ENCODE measurements at places on chromosomes 4 and X.

- DNase-seq, result no peak
Observed at GRCh38 chr4:119477412-119478053, 151.1 kb downstream of the PDE5A start.

DNA sequence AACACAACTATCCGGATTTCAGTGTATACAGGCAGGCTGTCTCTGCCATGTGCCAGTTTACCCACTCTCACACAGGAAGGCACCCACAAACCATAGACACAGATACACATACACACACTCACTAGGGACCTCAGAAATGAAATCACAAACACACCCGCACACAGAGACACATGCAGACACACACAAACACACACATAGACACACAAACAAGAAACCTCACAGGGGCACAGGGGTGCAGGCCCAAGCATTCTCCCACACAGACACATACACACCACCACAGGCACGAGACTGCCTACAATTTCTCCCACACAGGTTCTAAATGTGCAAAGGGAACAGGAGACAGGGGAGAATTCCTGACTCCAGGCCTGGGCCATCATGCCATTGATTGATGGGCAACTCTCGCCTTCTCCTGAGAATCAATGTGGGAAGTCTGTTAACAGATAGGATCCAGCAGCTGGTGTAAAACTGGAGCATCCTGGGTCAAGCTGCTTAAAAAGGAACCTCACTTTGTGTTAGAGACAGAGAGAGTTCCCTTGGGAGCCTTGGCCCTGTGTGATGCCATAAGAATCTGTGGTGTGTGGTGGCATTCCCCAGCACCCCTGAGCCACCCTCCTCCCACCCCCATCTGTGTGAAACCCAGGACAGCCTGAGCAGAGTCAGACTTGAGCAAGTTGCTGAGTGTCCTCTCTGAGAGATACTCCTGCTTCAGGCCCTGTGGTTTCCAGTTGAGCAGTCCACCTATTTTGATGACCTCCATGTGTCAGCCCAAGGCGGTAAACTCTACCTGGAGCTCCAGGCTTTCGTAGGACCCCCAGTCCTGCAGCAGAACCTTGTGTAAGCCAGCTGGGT lies 33.9 kb downstream of the NBDY start:
- no peak for DNase-seq

- no peak for DNase-seq
Observed at GRCh38 chr4:36551697-36552214, 270.3 kb downstream of the DTHD1 start.

- DNase-seq, result peak; percentile 4
Observed at GRCh38 chrX:149962859-149963757, 24.8 kb upstream of the EOLA2 start.

GRCh38 chrX:123236859-123237258 lies 52.8 kb downstream of the GRIA3 start:
- no peak for DNase-seq

DNA sequence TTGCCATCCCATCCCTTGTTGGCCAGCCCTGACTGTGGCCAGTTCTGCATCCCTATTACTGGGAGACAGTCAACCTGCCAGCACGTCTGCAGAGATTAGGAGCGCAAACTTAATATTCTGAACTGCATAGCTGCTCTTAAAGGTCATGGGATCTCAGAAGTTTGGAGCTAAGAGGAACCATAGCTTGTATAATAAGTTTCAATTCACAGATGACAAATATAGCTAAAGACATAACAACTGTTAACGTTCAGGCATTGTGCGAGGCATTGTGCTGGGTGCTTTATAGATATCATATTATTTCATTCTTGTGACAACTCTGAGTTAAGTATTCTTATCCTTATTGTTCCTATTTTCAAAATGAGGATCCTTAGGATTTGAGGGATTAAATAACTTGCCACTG lies 3.7 kb downstream of the SCARB2 start:
- DNase-seq, result no peak

- DNase-seq, result no peak
Observed at GRCh38 chr4:108779958-108780357, 17.1 kb upstream of the ETNPPL start.

- DNase-seq, result peak; percentile 60
Observed at GRCh38 chr4:1855333-1856070, 454 bp downstream of the LETM1 start.

GRCh38 chr4:166312166-166312565 lies 439.1 kb downstream of the TLL1 start:
- no peak for DNase-seq

DNA sequence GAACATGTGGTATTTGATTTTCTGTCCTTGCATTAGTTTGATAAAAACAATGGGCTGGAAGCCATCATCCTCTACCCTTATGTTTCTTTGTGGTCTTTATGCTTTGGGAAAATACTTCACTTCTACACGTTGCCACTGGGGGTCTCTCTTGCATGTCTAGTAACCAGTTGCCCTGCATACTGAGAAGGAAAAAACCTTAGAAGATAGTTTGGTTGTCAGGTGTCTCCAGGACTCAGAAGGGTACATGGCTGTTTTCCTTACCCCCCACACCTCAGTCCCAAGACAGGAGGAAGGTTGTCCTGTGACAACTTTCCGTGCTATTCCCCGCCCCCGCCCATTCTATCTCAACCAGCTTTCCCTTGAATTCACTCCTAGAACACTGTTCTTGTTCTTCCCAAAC lies 62.1 kb upstream of the LANCL3 start:
- DNase-seq, result peak; percentile 2

GRCh38 chr4:135739354-135739753 lies 1537.8 kb upstream of the PABPC4L start:
- no peak for DNase-seq

- no peak for DNase-seq
Observed at GRCh38 chrX:54090880-54091279, 46.6 kb upstream of the PHF8 start.

- no peak for DNase-seq
Observed at GRCh38 chr4:124427095-124427767, 285.3 kb downstream of the ANKRD50 start.

DNA sequence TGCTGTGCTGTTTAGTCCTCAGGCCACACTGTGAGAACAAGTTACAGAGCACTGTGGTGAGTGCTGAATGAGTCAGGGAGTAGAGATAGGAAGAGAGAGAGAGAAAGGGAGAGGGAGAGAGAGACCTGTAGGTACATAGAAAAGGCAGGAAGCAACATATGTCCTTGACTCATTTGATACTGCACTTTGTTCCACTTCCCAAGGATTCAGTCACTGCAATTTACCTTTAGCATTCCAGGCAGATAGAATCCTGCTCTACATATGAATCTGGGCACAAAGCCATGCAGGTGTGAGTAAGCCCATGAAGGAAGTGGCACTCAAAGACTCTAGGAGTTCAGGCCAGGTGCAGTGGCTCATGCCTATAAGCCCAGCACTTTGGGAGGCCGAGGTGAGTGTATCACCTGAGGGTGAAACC lies 1.0 kb upstream of the DAPP1 start:
- peak; percentile 7 for DNase-seq

GRCh38 chr4:146959692-146960091 lies 14.0 kb upstream of the TTC29 start:
- no peak for DNase-seq

DNA sequence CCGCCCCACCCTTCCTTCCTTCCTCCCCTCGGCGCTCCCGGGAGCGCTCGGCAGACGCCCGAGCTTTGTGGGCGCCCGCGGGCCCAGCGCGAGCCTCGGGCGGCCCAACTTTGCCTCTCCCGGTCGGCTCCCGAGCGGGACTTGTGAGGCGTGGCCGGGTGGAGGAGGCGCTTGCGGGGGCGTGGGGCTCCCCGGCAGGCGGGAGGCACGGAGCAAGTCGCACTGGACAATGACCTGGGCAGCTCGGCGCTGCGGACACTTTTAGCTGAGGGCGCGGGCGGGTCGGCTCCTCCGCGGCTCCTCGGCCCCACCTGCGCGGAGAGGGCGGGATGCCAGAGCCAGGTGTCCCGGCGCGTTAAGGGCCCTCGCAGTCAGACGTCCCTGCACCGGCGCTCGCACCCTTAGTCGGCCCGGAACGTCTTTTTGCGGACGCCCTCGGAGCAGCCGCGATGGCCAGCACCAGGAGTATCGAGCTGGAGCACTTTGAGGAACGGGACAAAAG lies 385 bp downstream of the DCLK2 start:
- no peak for DNase-seq

DNA sequence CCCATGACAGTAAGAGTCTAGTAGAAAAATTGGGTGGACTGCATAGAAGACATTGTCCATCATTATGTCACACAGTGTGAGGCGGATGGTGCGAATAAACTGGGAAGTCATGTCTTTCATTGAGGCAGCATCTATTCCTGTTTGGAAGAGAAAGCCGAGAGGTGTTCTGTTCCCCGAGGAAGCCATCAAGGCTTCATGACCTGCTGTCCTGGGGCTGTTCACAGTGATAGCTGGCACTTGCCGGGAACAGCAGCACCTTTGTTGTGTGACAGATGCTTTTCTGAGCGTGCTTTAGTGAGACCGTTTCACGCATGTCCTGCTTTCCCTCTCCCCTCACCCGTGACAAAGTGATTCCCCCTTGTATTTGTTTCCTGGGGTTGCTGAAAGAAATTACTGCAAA lies 20.3 kb downstream of the RGS12 start:
- DNase-seq, result no peak

GRCh38 chr4:42488554-42488953 lies 91.3 kb downstream of the SHISA3 start:
- DNase-seq, result no peak

DNA sequence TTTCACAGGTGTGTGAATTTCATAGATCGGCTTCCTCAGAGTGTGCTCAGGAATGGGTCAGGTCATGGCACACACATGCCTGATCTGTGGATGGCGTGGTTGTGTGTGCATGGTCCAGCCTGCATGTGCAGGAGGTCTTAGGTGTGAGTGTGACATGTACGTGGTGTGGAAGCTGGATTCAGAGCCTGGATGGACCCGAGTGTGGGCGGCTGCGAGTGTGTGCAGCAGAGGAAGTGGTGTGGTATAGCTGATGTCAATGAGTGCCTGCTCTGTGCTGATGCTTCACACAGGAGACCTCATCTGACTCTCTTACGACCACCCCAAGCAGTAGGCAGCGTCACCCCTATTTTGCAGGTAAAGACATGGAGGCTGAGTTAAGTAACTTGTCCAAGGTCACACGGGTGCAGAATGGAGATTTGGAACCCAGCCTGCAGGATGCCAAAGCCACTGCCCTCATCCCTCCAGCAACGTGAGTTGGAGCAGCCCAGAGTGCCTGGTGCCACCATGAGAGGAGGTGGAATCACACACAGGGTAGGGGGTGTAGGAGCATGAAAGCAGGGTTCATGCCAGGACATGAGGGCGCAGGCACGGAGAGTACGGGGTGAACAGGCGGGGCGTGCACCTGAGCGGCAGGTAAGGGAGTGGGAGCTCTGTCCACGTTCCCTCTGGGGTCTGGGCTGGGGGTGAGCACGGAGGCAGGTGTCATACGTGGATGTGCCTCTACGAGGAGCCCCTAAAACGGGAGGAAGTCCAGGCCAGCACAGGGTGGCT lies 24.2 kb upstream of the C4orf50 start:
- DNase-seq, result no peak

GRCh38 chr4:109359040-109359646 lies 56.7 kb upstream of the COL25A1 start:
- no peak for DNase-seq

DNA sequence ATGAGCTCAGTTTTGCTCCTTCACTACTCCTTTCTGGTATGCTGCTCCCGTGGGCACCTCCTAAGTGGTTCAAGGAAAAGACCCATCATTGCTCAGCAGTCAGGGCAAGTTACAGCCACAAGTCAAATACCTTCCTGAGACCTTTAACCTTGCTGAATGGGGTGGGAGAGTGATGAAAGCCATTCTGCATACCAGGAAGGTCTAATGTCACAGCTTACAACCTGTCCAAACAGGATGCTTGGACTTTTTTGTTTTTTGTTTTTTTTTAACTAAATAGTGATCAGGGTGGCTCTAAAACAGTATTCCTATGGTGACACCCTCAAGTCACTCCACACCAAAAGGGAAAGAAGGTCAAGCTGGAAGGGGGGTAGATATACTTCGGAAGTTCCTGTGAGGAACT lies 93.1 kb downstream of the GPC3 start:
- DNase-seq, result no peak

DNA sequence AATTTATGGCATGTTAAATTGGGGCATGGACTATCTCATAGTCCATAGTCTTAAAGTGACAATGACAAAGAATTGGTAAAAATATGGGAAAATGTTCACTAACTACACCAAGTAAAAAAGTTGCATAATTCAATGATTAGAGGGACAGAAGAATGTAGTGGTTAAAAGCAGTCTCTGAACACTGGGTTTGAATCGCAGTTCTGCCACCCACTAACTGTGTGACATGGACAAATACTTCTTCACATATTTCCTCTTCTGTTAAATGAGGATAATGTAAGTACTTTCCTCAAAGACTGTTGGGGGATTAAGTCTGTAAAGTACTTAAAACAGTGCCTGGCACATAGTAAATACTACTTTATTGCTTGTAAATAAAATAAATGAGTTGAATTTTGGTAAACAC lies 15.3 kb downstream of the COQ2 start:
- DNase-seq, result no peak

- DNase-seq, result no peak
Observed at GRCh38 chrX:103883533-103883932, 51.5 kb upstream of the RAB9B start.

- no peak for DNase-seq
Observed at GRCh38 chr4:174066611-174067205, 216.8 kb downstream of the FBXO8 start.

DNA sequence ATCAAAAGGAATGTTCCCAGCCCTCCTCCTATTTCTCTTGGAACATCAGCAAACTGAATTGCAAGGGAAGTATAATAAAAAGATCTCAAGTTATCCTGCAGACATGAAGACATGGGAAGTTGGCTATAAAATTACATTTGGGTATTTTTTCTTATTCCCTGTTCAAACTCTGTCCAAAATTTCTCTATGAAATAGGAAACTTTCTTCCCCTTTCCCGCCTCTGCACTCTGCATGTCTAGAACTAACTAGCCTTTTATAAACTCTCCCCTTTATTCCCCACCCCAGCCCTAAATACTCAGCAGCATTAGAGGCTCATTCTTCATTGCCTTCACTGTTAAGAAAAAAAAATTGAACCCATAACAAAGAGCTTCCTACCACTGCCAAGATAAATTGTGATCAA lies 126.7 kb upstream of the EDNRA start:
- no peak for DNase-seq

- no peak for DNase-seq
Observed at GRCh38 chrX:11239230-11239629, 54.0 kb upstream of the AMELX start.

- DNase-seq, result no peak
Observed at GRCh38 chrX:82458207-82458754, 1049.8 kb upstream of the POU3F4 start.
